ENCODE measurements at places on chromosomes 13 and 19.

GRCh38 chr19:10390652-10391286 lies 10.4 kb upstream of the TYK2 start:
- DNase-seq: peak; percentile 80

- no peak for DNase-seq
These were observed 10.6 kb downstream of the CSNK1A1L start for GRCh38 chr13:37094840-37095239.

- no peak for DNase-seq
These were observed 21.5 kb downstream of the C13orf46 start for GRCh38 chr13:113952151-113952982.

- peak; percentile 76 for DNase-seq
These were observed 581 bp downstream of the CALR start for GRCh38 chr19:12938779-12939601.

DNA sequence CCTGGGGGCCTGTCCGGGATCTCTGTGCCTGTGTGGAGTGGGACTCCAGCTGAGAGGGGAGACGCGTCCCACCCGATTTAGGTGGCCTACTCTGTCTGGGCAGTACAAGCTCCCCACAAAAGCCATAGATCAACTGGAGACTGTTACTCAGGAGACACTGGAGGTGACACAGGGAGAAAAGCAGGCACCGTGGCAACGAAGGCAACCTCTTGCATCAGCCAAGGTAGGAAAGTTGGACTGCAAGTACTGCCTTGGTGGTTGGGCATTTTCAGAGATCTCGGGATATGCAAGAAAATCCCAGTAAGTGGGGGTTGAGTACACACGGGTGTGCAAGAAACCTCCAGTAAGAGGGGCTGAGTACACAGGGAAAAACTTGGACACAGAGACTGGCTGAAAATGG lies 1060.0 kb upstream of the MIR17HG start:
- no peak for DNase-seq

DNA sequence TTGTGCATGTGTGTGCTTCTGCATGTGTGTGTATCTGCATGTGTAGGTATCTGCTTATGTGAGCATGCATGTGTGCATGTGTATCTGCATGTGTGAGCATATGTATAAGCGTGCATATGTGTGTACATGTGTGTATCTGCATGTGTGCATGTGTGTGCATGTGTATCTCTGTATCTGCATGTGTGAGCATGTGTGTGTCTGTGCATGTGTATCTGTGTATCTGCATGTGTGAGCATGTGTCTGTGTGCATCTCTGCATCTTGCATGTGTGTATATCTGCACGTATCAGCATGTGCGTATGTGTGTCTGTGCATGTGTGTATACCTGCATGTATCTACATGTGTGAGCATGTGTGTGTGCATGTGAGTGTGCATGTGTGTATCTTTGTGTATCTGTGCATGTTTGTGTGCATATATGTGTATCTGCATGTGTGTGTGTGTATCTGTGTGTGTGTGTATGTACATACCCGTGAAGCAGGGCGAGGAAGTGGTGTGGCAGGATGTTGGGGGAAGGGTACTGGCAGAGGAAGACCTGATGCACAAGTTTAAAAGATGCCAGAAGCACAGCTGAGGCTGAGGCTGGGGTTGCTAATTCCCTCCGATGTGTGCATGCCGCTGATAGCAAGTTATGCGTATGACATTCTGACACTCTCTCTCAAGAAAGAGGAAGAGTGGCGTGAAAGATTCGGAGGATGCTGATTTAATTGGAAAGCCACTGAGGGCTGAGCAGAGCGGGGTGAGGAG lies 64.2 kb downstream of the TEX29 start:
- no peak for DNase-seq
